ENCODE measurements at places on chromosomes 16 and 17.

DNA sequence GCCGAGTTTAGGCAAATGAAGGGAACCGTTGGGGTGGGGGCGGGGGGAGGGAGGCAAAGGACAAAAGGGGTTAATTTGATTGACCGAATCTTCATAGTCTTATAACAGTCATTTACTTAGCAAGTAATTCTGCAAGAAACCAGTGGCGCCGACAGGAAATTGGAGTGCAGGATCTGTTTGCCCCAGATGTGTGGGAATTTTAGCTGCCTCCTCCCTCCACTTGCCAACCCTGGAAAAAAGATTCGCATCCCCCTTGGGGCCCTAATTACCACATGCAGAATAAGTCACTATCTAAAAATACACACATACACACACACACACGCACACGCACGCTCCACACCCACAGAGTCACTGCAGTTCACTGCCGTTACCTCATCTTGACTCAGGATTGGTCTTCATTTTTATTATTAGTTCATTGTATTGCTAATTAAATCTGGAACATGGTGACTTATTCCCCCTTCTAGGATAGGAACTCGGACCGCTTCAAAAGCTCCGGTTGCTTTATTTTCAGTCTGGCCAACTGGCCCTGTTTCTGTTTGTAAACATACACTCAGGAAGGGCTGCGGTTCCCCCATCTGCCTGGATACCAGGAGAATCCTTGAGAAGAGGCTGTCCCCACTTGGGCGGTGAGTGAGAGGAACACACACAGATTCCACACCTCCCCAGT is 241.6 kb upstream of the SALL1 start:
- peak; percentile 28 for DNase-seq

DNA sequence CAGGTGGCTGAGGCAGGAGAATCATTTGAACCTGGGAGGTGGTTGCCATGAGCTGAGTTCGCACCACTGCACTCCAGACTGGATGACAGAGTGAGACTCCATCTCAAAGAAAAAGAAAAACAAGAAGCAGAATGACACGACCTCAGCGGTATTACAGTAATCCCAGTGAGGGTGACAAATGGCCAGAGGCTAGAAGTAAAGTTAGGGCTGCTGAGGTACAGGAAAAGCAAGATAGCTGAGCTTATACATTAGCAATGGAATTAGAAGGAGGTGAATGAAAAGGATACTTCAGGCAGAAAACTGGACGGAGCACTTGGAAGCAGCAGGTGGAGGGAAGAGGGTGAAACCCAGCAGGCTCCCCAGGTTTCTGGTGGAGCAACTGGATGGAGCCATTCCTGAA is 26.1 kb upstream of the AMZ2 start:
- no peak for DNase-seq

DNA sequence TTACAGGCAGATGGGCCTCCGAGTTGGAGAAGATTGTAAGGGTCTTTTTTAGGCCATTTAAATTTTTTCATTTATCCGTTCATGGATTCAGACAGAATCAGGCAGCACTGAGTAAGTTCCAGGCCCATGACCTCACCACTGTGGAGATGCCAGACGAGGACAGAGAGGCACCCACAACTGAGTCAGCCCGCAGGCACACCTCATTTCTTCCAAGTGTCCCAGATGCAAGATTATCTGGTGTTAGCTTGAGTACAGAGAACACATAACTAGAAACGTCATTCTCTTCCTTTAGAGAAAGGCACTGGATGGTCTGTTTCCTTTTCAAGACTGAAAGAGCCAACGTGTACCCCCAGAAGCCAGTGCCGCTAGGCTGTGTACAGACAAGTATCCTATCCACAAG is 16.9 kb downstream of the CLEC16A start:
- no peak for DNase-seq

GRCh38 chr17:80270836-80271235 is 10.2 kb downstream of the RNF213 start:
- no peak for DNase-seq

DNA sequence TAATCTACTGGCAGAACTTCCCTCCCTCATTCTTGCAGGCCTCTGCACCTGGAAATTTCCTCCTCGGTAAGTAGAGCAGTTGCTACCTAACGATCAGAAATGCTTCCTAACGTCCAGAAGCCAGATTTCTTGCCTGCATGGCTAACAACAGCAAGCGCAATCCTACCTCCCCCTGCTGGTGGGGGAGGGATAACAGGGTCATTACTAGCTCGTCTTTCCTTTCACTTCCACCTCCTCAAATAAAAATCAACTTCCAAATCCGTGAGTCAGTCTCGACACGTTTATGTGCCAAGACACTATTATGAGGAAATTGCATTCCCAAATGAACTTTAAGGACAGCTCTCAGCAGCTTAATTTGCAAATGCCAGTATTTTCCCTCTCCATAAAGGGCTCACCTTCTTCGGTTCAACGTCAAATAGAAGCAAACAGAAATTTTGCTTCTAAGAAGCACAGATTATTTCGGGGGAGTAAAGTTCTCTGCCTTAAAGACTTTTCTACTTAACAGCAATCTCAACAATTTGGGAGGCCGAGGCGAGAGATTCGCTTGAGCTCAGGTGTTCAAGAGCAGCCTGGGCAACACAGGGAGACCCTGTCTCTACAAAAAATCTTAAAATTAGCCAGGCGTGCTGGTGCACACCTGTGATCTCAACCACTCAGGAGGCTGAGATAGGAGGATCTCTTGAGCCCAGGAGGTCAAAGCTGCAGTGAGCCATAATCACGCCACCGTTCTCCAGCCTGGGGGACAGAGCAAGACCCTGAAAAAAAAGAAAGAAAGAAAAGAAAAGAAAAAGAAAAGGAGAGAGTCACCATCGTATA is 188.6 kb upstream of the PSMD7 start:
- DNase-seq = peak; percentile 69

DNA sequence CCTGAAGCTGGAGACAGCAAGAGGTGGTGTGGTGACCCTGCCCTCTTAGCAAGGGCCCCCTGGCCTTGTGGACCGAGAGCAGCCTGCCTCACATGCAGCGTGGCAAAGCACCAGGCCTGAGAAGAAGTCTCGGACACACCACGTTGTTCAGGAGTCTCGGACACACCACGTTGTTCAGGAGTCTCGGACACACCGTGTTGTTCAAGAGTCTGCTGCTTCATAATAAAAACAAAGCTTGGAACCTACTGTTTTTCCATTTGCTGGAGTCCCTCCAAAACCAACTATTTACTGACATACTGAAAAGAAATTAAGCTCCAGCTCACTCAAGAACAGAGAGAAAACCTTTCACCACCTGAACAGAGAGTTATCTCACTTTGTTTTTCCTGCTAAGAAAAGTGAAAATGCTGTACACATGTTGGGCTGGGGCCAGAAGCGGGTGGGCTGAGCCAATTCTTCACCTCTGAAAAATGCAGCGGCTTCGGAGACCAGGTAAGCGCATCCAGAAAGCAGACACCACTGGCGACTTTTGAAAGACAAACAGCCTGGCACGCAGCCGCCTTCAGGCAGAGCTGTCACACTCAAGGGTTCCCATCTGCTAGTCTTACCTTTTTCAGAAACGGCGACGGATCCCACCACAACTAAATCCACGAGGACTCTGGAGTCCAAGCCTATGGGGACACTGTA is 8.9 kb downstream of the MTHFSD start:
- DNase-seq = no peak

DNA sequence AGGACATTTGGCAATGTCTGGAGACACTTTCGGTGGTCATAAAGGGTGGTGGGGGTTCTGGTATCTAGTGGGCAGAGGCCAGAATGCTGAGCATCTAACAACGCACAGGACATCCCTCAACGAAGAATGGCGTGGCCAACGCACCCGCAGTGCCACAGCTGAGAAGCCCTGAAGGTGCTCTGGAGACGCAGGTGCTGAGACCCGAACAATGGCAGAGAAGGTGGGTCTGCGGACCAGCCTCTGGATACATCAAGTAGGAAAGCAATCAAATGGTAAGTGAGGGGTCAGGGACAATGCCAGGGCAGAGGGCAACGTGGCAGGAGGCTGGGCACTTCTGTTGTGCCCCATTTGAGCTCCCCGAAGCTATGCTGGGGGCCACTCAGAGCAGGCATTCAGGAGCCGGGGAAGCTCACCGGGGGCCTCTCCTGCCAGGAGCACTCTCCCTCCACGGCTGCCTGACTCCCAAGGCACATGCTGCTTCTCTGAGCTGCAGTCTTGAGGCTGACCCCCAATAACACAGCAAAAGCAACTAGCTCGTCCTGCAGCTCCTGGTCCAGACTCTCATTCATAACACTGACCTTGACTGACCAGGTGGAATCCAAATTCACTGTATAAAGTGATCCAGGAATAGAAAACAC is 26.0 kb downstream of the SPHK1 start:
- no peak for DNase-seq

GRCh38 chr16:5328546-5328945 is 231.0 kb upstream of the EEF2KMT start:
- no peak for DNase-seq

DNA sequence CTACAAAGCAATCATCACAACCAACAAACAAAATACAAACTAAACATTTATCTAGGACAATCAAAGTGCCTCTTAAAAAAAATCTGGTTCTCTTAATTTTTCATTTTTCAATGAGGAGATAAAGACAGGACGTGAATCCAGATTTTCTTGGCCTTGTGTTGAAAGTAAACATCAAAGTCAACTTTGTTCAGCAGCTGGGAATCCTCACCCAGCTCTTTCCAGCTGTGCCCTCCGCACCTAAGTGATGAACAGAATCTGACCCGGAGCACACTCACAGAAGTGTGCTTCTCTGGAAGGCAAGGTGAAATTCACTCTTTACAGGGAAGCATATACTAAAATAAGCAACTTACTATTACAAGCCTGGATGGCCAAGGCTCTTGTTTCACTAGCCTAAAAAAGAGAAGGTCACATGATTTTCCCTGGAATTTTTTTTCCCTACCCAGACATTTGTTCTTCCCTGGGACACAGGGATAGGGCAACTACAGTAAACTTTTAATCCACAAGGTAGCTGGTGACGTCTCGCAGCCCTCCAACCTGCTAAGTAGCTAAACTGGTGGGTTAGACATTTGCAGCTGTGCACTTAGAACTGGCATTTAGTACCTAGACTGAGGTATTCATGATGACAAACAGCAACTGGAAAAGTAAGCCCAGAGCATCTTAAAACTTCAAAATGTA is 3.2 kb downstream of the WIPI1 start:
- DNase-seq = no peak

GRCh38 chr16:19112099-19112407 is 1.7 kb upstream of the ITPRIPL2 start:
- no peak for DNase-seq

GRCh38 chr17:39186481-39187002 is 10.9 kb downstream of the CACNB1 start:
- DNase-seq = no peak

DNA sequence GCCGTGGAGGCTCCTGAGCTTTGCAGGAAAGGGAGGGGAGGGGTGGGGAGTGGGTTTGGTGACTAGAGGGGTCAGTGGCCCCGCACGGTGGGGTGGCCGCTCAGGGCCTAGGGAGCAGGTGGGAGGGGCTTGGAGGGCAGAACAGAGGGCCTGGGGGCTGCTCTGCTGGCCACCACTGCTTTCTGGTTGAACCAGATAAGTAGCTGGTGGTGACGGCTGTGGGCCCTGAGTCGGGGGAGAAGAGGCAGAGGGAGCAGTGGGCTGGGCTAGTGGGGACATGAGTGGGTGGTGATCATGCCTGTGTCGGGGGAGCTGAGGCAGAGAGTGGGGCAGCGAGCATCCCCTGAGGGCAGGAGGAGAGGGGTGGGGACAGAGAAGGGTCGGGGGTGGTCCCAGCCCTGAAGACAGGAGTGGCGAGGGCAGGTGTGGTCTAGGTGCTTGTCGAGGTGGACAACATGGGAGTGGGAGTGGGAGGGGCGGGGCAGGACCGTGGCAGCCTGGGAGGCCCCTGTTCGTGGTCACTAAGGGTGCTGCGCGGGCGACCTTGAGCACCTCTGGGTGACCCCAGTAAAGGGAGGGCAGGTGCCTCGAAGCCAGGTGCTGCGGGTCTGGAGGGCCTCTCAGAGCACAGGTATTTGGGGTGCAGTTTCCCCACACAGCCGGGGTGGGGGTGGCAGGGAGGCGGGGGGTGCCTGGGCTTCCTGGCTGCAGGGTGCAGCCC is 6.3 kb upstream of the CD7 start:
- DNase-seq = no peak

- peak; percentile 8 for DNase-seq
These were observed 38.3 kb downstream of the TBX4 start for GRCh38 chr17:61490540-61490975.

DNA sequence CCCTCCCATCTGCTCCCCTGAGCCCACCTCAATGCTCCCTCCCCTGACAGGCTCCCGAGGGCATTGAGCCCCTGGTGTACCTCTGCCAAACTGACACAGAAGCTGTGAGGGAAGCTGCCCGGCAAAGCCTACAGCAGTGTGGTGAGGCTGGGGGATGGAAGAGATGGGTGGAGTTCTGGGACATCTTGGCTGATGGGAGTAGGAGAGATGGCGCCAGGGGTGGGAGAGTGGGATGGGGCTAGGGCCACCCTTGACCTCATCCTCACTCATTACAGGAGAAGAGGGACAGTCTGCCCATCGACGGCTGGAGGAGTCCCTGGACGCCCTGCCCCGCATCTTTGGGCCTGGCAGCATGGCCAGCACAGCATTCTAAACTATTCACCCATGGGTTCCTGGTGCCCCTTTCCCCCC is 16.2 kb upstream of the CTCF start:
- no peak for DNase-seq
